ENCODE measurements at places on chromosomes 11 and 22.

DNA sequence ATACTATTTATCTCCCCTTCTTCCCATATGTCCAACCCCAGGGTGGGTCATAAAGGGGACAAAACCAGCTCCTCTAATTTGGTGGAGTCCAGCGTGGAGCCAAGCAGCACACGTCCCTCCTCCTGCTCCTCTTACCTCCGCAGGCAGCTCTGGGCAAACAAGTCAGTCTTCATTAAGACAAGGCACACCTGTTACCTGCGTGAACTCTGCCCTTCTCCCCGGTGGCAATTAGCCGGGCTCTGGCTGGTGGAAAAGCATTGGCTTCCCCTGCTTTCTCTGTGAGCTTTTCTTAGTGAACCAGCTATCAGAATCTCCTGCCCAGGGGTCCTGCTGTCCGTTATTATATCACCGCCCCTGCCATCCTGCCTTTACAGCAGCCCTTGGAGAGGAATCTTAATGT, 418.7 kb upstream of the CADM1 start:
- DNase-seq = no peak

- DNase-seq = no peak
These were observed 16.2 kb downstream of the SLC37A2 start for GRCh38 chr11:125079151-125079877.

DNA sequence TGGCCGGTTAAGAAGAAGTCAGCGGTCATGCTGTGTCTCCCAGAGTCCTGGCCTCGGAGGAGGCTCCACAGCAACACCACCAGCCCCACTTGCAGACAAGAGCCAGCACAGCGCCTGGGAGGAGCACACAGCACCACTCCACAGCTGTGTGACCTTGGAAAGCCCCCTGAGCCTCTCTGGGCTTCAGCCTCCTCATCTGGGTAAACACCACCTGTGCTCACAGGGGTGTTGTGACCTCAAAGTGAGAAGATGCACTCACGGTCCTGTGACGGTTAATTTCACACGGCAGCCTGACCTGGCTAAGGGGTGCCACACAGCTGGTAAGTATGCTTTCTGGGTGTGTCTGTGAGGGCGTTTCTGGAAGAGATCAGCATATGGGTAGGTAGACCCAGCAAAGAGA, 54.7 kb downstream of the PHF21B start:
- no peak for DNase-seq

DNA sequence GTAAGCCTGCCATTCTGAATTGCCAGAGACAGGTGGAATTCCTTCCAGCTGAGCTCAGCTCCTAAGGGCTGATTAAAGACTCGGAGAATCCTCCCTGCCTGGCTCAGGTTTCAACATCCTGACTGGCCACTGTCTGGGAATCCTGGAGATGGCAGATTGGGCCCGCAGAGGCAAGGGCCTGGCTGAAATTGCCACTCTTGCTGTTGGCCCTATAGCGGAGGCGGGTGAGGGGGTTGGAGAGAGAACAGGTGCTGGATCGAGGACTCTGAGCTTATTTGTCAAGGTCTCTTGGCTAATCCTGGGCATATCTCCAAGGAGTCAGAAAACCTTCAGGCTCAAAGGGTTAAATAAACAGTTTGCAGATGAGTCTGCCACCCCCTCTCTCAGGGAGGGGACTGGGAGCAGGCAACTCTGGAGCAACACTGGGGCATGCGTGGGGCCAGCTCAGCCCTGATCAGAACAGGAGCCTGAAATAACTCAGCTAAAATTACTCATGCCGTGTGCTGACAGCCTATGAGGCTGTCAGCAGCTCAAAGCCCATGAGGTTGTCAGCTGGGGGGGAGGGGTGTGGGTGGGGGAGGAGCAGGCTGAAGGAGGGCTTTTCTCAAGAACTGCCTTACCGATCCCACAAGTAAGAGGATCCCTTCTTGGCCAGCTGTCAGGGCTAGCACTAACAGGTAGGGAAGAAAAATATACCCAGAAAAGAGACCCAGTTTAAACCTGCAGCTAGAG, 14.7 kb upstream of the MFRP start:
- no peak for DNase-seq

DNA sequence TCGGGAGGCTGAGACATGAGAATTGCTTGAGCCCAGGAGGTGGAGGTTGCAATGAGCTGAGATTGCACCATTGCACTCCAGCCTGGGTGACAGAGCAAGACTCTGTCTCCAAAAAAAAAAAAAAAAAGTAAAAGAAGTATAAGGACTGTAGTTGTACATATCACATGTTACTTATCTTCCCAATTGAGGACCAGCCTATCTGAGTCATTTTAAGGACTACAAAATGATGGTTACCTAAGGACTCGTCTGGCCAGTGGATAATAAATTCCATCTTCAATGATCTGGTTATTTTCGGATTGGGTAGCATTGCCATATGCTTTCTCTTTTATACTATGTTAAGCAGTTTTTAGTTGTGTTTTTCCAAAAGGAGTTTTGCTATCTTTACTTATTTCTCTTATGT, 55.3 kb downstream of the PPFIA1 start:
- DNase-seq = no peak

DNA sequence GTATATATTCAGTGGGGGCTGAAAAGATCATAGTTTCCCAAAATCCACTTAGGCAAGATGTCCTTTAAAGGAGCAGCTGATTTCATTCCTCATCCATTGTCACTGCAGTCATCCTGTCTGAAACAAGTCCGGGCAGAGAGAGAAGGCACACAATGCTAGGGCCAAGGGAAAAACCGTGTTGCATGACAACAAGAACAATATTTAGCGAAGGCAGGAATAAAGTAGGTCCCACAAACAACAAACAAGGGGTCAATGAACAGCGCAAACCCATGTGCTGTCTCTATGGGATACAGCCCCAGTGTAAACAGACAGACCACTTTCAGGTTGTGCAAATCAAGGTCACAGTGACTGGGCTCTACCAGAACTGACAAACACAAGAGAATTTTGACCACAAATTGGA, 9.0 kb downstream of the PAMR1 start:
- DNase-seq = no peak

- no peak for DNase-seq
These were observed 12.8 kb upstream of the CLPB start for GRCh38 chr11:72446929-72447769.

DNA sequence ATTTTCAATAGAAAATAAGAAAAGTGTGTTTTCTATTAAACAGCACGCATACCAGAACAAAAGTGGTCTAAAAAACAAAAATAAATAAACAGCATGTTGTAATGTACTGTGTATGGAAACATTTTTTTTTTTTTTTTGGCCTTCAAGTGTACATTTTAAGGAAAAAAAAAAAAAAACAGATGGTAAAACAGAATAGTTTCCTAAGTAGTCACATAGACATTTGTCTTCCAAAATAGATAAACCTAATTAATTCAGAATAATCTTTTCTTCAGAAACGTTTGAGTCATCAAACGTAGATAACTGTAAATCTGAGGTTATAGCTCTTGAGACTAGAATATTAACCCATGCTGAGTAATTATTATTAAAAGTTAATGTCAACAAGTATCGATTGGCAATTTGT, 396 bp upstream of the CFAP300 start:
- DNase-seq = no peak

DNA sequence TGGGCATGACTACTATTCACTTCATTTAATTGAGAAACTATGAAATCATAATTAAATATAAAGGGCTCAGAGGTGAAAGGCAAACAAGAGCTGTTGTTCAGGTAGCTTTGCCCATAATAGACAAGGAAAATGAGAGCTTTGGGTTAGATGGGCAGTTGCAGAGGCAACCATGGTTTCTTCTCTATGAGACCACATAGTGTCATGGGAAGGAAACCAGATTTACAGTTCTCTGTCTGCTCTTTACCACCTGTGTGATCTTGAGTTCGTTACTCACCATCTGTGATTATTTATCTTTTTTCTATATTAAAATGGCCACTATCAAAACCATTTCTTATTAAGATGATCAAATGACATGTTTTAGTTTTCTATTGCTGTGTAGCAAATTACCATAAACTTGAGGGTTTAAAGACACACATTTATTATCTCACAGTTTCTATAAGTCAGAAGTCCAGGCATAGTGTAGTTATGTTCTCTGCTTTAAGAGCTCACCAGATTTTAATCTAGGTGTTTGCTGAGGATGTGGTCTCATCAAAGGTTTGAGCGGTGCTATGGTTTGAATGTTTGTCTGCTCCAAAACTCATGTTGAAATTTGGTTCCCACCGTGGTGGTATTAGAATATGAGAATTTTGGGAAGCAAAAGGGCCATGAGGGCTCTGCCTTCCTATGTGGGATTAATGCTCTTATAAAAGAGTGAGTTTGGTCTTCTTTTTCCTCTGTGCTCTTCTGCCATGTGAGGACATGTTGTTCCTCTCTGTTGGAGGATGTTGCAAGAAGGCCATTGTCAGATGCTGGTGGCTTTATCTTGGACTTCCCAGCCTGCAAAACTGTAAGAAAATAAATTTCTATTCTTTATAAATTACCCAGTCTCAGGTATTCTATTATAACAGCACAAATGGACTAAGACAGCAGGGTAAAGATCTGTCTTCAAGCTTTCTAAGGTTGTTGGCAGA, 38.2 kb downstream of the OR2AG2 start:
- no peak for DNase-seq

GRCh38 chr11:128956401-128957201, 13.9 kb upstream of the TP53AIP1 start:
- DNase-seq = no peak

GRCh38 chr22:49324527-49325491, 502.9 kb downstream of the BRD1 start:
- DNase-seq = no peak

DNA sequence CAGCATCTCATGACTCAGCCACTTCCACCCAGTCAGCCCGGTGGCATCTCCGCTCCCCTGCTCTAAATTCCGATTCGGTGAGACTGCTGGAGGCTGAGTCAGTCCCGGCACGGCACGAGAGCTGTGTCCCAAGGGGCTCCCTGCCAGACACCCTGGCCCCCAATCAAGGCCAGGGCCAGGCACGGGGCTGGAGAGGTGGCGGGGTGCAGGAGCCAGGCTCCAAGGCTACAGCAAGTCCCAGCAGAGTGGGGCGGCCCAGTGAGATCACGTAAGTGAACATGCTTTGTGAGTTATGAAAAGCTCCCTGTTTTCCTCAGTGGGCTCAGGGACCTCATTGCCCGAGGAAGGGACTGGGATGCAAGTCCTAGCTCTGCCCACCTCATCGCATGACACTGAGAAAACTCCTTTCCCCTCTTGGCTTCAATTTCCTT, 3.0 kb downstream of the C11orf68 start:
- no peak for DNase-seq

GRCh38 chr22:50671641-50672040, 982 bp upstream of the SHANK3 start:
- DNase-seq = no peak

DNA sequence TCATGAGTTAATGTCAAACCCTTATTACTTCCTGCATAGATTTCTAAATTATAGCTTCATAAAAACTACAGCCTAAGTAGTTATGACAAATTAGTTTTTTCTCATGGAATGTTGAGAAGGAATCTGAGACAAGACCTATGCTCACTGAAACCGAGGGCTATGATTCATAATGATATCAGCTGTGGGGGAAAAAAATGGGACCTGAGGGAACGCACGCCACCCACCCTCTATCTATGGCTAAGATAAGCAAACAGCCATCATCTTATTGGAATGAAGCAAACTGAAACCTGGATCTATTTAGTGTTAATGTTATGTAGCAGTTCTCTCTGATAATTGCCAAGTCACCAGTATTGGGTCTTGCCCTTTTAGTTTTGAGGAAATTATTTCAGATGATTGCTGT, 906.9 kb upstream of the RAG2 start:
- DNase-seq = no peak

DNA sequence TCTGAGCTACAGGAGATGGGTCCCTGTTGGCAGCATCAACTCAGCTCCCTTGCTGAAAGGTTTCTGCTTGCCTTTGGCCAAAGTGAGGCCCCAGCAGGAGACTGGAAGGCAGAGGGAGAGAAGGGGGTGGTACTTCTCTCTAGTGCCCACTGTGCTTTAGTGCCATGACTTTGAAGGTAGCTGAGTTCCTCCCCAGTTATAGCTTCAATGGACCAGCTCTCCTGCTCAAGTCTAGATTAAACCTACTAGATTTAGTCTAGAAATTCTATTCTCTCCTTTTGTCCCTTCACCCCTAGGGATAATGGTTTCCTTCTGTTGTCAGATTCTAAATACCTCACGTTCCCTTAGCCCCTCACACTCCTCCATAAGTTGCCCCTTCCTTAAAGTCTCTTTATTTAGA, 119.2 kb downstream of the TIMP3 start:
- DNase-seq = no peak

GRCh38 chr11:109971184-109971523, 122.0 kb upstream of the ZC3H12C start:
- no peak for DNase-seq

GRCh38 chr11:10017050-10017449, 277.0 kb downstream of the SBF2 start:
- no peak for DNase-seq

GRCh38 chr11:66637557-66638176, 836 bp upstream of the RBM4 start:
- no peak for DNase-seq

DNA sequence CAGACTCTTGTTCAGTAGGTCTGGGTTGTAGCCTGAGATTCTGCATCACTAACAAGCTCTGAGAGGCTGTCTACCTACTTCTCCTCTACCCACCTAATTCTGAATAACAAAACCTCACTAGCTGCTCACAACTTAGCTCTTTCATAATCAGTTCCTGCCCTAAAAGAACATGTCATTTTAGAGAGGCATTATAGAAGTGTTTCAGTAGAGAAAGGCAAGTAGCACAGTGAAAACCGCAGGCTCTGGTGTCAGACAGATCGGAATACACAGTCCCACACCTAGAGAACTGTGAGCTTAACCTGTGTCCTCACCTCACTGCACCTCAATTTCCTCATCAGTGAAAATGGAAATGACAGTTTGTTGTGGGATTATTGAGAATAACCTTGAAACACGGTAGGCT, 1337.6 kb upstream of the TENM4 start:
- DNase-seq = no peak

DNA sequence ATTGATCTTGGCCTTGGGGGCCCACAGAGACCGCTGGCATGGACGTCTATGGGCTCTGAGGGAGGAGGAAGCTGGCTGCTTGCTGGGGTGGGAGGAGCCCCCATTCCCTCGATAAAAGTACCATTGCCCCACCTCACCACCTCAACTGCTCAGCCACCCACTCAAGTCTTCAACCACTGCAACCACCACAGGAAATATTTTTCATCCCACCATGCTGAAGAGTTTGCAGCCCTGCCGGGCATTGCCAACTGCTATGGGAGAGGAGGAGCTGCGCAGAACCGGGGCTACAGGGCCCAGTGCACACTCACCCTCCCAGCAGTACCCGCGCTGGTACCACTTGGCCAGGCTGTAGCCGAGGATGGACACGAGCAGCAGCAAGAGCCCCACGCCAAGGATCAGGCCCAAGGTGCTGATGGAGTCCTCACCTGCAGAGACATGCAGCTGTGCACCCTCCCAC, 29.2 kb downstream of the IL10RA start:
- no peak for DNase-seq

DNA sequence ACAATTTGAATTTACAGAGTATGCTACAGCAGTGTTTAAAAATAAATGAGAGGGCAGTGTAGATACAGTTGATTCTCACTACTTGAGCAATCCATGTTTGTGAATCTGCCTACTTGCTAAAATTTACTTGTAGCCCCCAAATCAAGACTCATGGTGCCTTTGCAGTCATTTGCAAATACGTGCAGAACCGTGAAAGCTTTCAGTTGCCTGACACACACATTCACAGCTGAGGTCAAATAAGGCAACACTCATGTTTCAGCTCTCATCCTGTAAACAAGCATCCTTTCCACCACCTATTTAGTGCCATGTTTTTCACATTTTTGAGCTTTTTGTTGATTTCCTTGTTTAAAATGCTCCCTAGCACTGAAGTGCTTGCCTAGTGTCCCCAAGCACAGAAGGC, 32.5 kb upstream of the RASL10A start:
- no peak for DNase-seq

- no peak for DNase-seq
These were observed 109.6 kb downstream of the STIM1 start for GRCh38 chr11:3964935-3965604.

Measured in activated CD4-positive, CD25-positive, alpha-beta regulatory T cell (primary cell).